ENCODE measurements at places on chromosomes 5 and 9. TPM values are rescaled to one million over a fixed set of nuclear protein-coding genes. Genes with fewer than 3 reads are reported as not detected.

Gene PNPLA7
- total RNA-seq: 7.2 TPM

Gene NME5
- total RNA-seq: 1.7 TPM

Gene ERP44
- 24.7 TPM for total RNA-seq

DNA sequence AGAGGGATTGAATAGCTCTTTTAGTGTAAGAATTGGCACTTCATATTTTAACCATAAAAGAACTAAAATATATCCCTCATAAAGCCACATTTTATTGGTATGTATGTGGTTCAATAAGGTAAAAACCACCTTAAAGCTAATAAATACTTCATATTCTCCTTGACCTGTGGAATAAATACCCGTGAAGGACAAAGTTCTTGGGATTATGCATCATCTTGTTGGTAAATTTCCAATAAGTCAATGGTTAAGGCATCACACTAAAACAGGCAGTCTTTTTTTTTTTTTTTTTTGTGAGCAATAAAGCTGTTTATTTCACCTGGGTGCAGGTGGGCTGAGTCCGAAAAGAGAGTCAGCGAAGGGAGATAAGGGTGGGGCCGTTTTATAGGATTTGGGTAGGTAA is 161.9 kb downstream of the SNCAIP start:
- peaks cover 12% of the 10 kb centered on the region for H3K27me3 ChIP-seq
- H3K4me1 ChIP-seq: peaks cover 9% of the 10 kb centered on the region
- no peak overlapping the region for H3K4me3 ChIP-seq
- no peak overlapping the region for H3K27ac ChIP-seq
- no peak for DNase-seq
- H3K36me3 ChIP-seq: no peaks in the 10 kb centered on the region

GRCh38 chr9:27722866-27723265 is 149.6 kb upstream of the C9orf72 start:
- H3K36me3 ChIP-seq: no peaks in the 10 kb centered on the region
- H3K27me3 ChIP-seq: peaks cover 9% of the 10 kb centered on the region
- no peak overlapping the region for H3K27ac ChIP-seq
- H3K4me3 ChIP-seq: no peak overlapping the region
- no peaks in the 10 kb centered on the region for H3K4me1 ChIP-seq
- no peak for DNase-seq

- H3K4me1 ChIP-seq: no peaks in the 10 kb centered on the region
- H3K4me3 ChIP-seq: no peak overlapping the region
- no peak for DNase-seq
- no peaks in the 10 kb centered on the region for H3K36me3 ChIP-seq
- no peaks in the 10 kb centered on the region for H3K27me3 ChIP-seq
Observed at GRCh38 chr9:5375790-5376477, 36.3 kb upstream of the RLN1 start.

Measured in osteocyte (in vitro differentiated cells).